Effector CD4-positive, alpha-beta T cell (primary cell): ENCODE measurements at places on chromosomes 6 and 20.

DNA sequence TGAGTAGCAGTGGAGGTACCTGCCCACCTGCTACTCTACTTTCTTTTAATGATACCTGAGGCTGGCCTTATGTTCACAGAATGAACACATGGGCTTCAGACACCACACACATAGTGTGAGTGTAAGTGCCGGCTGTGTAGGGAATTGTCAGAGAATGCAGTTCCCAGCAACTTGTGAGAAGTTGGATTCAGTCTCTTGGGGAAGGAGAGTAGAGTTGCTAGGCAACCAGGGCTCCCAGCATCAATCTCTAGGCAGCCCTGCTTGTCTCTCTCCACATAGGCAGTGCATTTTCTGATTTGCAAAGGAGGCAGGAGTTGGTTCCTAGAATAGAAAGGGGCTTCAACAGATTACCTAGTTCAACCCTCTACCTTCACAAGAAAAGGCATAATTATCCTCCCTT is 74.1 kb downstream of the BFSP1 start:
- DNase-seq, result no peak

DNA sequence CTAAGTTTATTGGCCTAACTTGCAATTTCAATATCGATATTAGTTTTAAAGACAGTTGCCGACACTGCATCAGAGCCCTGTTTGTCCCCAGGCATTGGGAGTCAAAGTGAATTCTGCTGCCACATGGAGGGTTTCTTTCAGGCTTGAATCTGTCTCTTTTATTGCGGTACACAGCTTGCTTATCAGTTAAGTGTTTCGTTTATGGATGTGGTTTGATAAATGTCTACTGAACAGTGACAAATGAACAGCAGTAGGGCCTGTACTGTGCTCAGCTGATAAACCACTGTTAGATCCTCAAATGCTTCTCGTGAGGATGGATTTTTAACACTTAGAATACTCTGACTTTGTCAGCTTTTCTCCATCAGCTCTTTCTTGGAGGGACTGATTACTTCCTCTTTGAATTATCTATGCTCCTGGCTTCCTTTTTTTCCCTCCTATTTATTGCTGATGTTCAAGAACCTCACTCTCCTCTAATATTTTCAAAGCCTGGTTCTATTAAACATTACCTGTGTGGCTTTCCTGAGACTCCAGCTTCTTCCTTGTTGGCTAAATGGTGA is 240.8 kb downstream of the PLCB1 start:
- DNase-seq, result no peak

DNA sequence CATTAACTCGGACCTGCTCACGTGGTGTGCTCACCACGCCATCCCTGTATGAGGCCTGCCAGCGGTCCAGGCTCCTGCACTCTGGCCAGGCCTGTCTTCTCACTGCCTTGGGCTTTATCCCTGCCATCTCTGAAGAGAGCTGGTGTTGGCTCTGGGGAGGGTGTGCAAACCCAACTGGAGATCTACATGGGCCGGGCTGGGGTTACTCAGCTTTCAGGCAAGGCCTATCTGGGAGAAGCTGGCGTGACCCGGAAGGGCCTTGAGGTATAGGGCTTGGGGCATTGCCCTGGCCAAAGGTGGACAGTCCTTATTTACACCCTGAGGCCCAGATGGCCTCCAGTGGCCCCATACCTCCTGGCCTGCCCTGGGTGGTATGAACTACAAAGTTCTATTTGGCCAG is 5.0 kb downstream of the SLC29A1 start:
- DNase-seq, result no peak

GRCh38 chr20:1484438-1485116 is 6.6 kb downstream of the SIRPB2 start:
- no peak for DNase-seq

GRCh38 chr6:14187406-14187805 is 69.8 kb downstream of the CD83 start:
- no peak for DNase-seq

DNA sequence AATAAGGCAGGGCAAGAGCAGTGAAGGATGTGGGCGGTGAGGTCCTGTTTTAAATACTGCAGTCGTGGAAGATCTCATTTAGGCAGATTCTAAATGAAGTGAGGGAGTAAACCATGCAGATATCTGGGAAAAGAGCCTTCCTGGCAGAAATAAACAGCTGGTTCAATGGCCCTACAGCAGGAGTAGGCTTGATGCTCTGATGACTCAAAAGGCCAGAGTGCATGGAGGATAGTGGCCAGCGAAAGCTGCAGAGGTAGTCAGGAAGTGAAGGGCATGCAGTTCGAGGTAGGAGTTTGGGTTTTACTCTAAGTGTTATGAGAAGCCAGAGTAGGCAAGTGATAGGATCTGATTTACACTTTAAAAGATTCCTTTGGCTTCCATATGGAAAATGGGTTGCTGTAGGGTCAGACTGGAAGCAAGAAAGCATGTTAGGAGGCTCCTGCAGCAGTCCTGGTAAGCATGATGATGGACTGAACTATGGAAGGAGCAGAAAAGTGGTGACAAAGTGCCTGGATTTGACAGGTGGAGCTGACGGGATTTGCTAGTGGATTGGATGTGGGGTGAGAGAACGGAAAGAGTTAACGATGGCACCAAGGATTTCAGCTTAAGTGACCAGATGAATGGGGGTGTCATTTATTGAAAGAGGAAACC is 150.0 kb downstream of the GJA10 start:
- no peak for DNase-seq

DNA sequence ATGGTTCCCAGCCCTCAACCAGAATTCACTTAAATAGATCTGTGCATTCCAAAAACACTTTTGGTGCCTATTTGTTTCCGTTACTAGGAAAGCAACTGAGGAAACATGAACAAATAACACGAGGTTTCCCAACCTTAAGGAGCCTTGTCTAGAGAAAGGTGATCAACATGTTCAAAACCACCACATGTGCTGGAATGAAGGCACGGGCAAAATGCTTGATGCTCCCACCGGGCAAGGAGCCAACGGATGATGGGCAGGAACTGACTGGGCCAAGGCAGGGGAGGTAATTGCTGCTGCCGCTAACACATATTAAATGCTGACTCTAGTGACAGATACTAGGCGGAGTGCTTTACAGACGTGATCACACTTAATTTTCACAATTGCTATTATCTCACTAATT is 2.5 kb downstream of the MYLK4 start:
- DNase-seq, result no peak

DNA sequence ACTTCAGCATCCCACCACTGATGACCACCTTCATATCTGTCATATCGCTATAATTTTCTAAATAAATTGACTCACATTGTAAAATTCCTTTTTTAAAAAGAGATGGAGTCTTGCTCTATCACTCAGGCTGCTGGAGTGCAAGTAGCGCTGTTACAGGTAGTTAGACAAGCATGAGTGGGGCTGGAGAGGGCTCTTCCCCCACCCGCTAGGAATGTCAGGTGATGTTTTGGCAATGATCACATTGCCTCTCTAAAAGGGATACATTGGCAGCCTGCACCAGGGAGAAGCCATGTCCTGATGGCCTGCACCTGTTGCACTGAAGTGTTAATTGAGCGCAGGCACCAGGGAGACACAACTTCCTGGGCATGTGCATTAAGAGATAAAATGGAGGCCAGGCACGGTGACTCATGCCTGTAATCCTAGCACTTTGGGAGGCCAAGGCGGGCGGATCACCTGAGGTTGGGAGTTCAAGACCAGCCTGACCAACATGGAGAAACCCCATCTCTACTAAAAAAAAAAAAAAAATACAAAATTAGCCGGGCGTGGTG is 16.9 kb upstream of the SLC22A16 start:
- DNase-seq, result no peak

GRCh38 chr20:6924681-6925080 is 157.2 kb downstream of the BMP2 start:
- DNase-seq, result no peak

DNA sequence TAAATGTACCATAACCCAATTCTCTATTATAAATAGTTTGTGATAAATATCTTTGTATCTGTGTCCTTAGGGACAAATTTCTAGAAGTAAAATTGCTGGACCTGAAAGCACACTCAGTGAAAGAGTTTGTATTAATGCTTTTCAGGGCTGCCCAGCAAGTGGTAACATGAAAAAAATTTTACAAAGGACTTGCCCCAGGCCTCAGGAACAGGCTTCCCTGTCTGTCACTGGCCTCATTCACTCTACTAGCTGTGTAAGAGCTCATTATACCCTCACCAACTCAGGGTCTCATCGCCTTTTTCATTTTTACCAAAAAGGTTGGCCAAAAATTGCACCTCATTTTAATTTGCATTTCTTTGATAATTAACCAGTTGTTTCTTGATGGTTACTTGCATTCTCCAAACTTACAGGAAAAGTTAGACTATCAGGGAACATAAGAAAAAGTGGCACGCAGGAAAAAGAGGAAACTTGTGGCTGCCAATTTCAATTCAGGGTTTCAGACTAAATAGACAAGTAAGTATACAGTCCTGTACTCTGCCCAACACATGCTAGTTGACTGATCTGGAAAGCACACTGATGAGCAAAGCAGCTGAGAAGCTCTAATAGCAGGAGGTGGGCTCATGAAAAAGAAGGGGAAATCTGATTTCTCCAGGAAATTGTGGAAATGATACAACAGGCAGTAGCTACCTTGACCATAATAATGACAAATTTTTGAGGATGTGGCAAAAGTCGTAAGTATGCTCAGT is 161.5 kb downstream of the KIF6 start:
- DNase-seq, result no peak

DNA sequence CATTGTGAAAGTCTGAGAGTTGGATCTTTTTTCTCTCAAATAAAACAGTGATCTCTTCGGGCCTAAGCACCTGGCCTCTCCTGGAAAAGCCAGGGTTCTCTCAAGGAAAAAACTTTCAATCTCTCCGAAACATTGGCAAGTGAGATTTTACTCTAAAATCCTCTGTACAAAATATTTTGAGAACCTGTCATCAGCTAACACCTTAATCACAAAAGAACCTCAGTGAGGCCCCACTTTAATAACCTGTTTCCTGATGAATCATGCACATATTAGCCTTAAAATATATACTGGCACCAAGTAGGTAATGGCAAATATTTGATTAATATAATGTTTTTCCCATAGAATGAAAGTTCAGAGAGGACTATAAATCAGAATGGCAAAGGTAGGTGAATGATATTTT is 177.9 kb downstream of the FRK start:
- no peak for DNase-seq

DNA sequence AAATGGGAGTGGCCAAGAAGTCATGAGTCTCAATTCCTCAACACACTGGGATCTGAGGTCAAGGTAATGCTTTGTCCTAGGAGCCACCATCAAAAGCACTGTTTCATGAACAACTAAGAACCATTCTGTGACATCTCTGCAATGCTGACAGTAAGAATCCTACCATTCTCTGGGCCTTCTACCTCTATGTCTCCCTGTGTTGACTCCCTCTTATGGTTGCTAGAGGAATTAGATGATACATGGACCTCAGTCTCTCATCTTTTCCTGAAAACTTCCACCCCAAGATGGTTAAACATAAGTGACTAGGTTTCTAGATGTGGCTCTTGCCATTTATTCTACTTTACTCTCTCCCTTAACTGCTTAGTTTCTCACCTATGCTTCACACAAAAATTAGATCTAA is 9.1 kb downstream of the MTRF1L start:
- no peak for DNase-seq

DNA sequence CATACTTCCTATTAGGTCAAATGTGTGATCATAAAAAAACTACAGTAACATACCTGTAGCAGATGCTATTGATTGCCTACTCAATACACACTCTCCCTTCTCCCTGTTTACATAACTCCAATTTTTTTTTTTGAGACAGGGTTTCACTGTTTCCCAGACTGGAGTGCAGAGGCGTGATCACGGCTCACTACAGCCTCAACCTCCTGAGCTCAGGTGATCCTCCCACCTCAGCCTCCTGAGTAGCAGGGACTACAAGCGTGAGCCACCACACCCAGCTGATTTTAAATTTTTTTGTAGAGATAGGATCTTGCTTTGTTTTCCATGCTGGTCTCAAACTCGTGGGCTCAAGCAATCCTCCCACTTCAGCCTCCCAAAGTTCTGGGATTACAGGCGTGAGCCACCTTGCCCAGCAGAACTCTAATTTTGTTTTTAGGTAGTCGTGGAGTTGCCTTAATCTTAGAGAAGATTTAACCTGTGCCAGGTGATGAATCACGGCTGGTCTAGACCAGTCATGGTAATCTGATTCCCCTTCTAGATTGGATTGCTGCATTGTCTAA is 14.0 kb upstream of the KIF3B start:
- no peak for DNase-seq

GRCh38 chr6:111238464-111239119 is 151.3 kb downstream of the SLC16A10 start:
- no peak for DNase-seq

DNA sequence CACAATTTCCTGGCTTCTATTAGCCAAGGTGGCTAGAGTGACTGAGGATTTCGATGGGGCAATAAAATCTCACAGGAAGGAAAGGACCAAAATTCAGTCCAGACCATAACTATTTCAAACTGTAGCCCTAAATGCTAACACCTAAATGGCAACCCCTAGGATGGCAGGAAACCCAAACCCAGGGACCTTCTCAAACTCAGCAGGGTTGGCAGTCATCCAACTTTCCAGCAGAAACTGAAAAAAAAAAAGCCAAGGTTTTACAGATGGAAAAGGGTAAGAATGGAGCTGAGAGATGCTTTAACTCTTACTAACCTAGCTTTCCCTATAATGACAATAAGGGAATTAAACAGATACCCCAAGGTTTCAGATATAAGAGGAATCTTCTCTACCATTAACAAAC is 10.5 kb downstream of the IBTK start:
- DNase-seq, result no peak

- DNase-seq, result no peak
Measured at GRCh38 chr6:84249724-84250123, 22.3 kb upstream of the CEP162 start.

- DNase-seq, result no peak
Measured at GRCh38 chr6:97665446-97665845, 382.4 kb upstream of the MMS22L start.

DNA sequence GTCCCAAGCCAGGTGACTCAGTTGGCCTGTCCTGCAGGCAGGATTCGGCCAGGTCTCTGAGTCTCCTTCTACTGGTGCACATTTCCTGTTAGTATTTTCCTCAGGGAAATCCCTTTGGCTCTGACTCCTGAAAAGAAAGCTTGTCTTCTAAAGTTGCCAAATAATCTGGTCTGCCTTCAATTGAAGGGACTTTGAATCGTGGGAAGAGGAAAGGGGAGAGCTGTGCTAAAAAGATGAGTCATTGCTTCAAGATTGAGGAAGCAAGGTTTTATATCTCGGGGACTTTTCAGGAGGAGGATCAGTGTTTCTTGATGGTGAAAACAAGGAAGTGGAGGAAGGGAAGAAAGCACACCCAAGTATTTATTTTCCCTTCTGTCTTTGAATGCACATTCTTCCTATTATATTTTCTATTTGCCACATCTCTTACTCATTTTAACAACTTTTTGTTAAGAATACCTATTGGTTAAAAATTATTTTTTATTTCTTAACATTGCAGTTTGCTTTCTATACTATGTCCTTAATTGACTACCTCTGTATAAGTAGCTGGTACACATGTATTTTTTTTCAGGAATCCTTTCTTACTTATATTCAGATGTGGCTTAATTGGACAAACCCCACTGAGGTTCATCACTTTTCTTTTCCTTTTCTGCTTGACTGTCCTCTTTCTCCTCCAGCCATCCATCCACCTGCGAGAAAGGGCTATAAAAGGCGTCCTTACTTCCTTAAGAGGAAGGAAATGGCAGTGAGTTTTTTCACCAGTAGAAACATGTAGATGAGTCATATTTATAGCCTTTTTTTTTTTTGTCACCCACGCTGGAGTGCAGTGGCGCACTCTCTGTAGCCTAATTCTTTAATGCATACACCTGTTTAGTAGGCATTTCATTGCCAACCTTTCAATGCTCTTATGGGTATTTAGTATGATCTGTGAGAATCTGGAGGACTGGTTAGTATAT is 15.0 kb upstream of the IFNGR1 start:
- no peak for DNase-seq

GRCh38 chr6:38420207-38420606 is 219.5 kb downstream of the BTBD9 start:
- no peak for DNase-seq
